Stimulated activated CD4-positive, alpha-beta T cell treated with anti-CD3 and anti-CD28 coated beads, Interleukin-15, amount 100 ng/mL, for 48 hours (primary cell): ENCODE measurements at places on chromosomes 6 and 20.

- DNase-seq = no peak
Measured at GRCh38 chr6:46378882-46379416, 112.3 kb downstream of the RCAN2 start.

DNA sequence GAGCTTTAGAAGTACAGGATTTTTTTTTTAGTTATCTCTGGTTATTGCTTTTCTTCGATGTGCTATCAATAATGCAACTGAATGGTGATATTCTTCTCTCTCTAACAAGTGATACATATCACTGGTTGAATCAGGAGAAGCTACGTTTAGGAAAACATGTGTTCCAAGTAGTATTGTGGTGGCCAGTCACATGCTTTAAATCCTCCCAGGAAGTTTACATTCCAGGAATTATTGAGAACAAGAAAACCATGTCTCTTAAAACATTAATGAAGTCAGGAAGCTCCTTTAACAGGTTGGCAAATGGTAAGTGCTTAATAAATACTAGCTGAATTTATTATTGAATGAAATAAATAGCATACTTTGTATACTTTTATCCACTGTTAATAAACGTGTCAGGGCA is 371.1 kb downstream of the BCKDHB start:
- DNase-seq = no peak

- DNase-seq = peak; percentile 84
Measured at GRCh38 chr6:39166189-39166911, 51.4 kb upstream of the SAYSD1 start.

- no peak for DNase-seq
Measured at GRCh38 chr6:111829998-111830397, 43.3 kb downstream of the FYN start.

- DNase-seq = no peak
Measured at GRCh38 chr20:19260412-19261090, 48.1 kb downstream of the SLC24A3 start.

GRCh38 chr6:6721606-6722005 is 133.1 kb downstream of the LY86 start:
- DNase-seq = no peak
